Ovary (tissue), 10 donors: ENCODE measurements at places on chromosomes 7 and 10.
A peak's percentile ranks its signal among the peaks of the same experiment; 100 is the strongest.

DNA sequence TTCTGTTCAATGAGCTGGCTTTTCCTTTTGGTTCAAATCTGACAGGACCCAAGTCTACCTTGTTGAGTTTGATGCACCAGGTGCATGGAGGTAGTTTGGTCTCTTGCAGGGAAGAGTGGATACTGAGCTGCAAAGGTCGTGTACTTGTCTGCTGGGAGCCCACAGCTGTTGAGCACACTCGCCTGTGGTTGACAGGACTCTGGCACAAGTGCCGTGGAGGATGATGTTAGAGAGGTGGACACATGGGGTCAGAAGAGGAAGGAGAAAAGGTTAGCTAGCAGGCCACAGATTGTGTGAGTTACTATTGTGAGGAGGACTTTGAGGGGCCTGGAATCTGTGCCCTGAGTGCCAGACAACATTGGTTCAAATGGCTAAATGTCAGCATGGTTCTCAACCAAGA lies 197.3 kb downstream of the CREB5 start:
- DNase-seq: no peak

DNA sequence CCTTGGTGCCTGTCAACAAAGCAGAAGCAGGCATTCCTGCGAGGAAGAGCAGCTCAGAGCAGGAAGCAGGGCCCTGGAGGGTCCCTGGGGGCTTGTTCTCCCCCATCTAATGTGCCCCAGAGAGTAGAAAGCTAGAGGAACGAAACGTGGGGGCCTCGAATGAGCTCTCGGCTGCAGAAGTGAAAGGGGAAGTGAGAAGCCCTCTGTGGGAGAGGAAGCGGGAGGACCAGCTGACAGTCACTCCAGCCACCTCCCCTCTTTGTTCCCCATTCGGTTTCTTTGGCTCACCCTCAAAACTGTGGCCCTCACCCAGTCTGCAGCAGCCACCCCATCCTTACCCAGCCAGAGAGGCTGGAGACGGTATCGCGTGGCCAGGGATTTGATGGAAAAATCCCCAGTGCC lies 25.0 kb downstream of the C10orf105 start:
- DNase-seq: no peak

DNA sequence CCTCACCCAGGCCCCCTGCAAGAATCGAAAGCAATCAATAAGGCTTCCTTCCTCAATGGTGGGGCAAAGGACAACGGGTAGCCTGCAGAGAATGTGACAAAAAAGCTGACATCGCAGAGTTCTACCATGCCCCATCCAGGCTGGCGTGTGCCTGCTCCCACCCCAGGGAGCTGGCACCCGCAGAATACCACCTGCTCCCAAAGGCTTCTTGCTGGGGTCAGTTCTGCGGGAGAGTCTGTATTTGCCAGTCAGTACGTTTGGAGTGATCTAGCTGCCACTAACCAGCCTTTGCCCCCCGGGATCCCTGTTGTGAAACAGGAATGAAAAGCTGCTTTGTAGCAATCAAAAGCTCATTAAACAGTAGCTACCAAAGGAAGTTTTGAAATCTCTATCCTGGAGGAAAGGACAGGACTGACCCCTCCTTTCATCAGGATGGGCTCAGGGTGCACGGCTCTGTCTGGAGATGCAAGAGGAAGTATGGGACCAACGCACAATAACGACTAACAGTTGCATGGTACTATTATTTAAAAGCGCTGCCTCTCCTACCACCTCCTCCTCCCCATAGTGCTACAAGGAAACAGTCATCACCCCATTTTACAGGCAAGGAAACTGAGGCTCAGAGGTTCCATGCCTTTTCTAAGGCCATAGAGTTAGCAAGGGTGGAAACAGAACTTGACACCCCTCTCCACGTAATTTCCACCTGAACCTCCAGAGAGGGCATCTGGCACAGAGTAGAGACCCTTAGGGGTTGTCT lies 67.0 kb downstream of the FGFR2 start:
- DNase-seq: no peak

GRCh38 chr7:120714945-120715344 lies 143.0 kb downstream of the TSPAN12 start:
- DNase-seq: no peak

DNA sequence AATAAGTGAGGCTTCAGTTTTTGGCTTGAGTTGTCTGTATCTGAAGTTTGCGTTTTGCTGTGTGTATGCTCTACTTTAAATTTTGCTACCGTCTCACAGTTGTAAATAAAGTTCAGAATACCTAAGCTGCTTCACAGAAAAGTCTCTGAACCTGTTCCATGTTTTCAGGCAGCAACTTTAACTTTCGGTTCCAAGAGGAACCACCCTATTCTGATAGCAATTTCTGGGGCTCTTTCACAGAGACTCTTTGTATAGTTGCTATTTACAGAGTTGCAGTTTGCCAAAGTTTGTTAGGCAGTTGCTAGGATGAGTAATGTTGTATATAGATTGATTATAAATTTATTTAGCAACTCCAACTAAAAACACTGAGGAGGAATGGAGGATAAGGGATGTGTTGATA lies 5.7 kb downstream of the FAM221A start:
- no peak for DNase-seq

GRCh38 chr10:69504576-69505250 lies 53.4 kb downstream of the TSPAN15 start:
- DNase-seq: no peak

DNA sequence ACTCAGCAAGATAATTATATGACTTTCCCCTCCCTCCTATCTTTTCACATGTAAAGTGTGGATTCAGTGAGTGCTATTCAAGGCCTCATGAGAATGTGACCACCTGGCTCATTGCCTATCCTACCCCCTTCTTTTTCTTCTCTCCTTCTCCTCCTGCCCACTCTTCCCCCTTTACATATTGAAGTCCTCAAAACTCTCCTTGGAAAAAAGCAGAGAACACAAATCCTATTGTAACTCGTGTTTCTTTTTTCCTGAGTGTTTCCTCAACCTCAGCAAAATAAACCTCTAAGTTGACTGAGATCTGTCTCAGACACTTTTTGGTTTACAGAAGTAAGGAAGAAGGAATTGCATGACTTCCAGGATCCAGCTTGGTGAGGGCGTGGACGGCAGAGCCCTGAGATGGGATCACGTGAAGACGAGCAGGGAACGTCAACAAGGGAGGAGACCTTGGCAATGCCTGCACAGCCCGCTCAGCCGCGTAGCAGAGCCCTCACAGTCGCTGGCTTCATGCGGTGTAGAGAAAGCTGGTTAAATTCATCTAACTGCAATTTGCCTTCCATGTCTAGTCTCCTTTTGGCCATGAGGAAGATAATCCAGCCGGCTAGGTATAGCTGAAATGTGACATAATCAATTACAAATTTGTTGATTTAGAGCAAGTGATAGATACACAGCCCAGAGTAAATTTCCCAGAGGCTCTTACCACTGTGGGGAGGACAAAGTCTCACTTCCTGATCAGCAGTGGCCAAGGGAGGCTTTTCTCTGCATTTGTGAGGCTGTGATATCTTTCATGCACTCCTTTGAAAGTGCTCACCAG lies 75.7 kb downstream of the LYZL2 start:
- peak; percentile 76 for DNase-seq
